Nasal cavity respiratory epithelium epithelial cell of viscerocranial mucosa (primary cell): ENCODE measurements at places on chromosomes 2 and 18. TPM values are rescaled to one million over a fixed set of nuclear protein-coding genes. Genes with fewer than 3 reads are reported as not detected.

TMEM178A gene
- 0.28 and 0.34 TPM in 2 replicates for total RNA-seq

LOXHD1 gene
- under 0.01 TPM in 1 of 2 replicates, not detected in the other for total RNA-seq

ATG16L1 gene
- total RNA-seq = 28.7 and 45.5 TPM in 2 replicates

CYTIP gene
- not detected in 2 replicates for total RNA-seq

PDCD1 gene
- total RNA-seq = not detected in 2 replicates

KIF1A gene
- 0.07 TPM in 1 of 2 replicates, not detected in the other for total RNA-seq

RGPD4 gene
- total RNA-seq = not detected in 2 replicates

CCDC150 gene
- 1.6 and 2.7 TPM in 2 replicates for total RNA-seq

ARHGAP15 gene
- total RNA-seq = 0.07 TPM in 1 of 2 replicates, not detected in the other

GKN1 gene
- not detected in 2 replicates for total RNA-seq

CFAP53 gene
- total RNA-seq = 0.68 and 1.1 TPM in 2 replicates

ZNG1B gene
- 30.4 and 45.9 TPM in 2 replicates for total RNA-seq

AQP4 gene
- total RNA-seq = 0.14 TPM in 1 of 2 replicates, not detected in the other

TRIP12 gene
- 294 and 419 TPM in 2 replicates for total RNA-seq

HRH4 gene
- 0.21 and 0.34 TPM in 2 replicates for total RNA-seq

PGAP1 gene
- total RNA-seq = 7.2 and 17.2 TPM in 2 replicates

C2orf80 gene
- total RNA-seq = not detected in 2 replicates

EDAR gene
- 0.14 and 0.34 TPM in 2 replicates for total RNA-seq

INHA gene
- total RNA-seq = under 0.01 and 0.36 TPM in 2 replicates

TMEFF2 gene
- total RNA-seq = under 0.01 TPM in 1 of 2 replicates, not detected in the other

CRYGD gene
- total RNA-seq = not detected in 2 replicates

CPS1 gene
- total RNA-seq = 16.1 and 27.0 TPM in 2 replicates

EFEMP1 gene
- 51.9 and 213 TPM in 2 replicates for total RNA-seq

FHOD3 gene
- 9.2 and 48.6 TPM in 2 replicates for total RNA-seq

SPC25 gene
- total RNA-seq = not detected in 2 replicates

CCDC148 gene
- 0.34 and 0.71 TPM in 2 replicates for total RNA-seq

ASB18 gene
- total RNA-seq = not detected in 2 replicates

CNDP1 gene
- not detected in 2 replicates for total RNA-seq

RGPD3 gene
- total RNA-seq = 0.34 and 0.43 TPM in 2 replicates

ASPRV1 gene
- total RNA-seq = 0.21 and 0.34 TPM in 2 replicates

ITGA6 gene
- 297 and 330 TPM in 2 replicates for total RNA-seq

SCN7A gene
- total RNA-seq = under 0.01 TPM in 1 of 2 replicates, not detected in the other

SLC16A14 gene
- total RNA-seq = 5.5 and 7.0 TPM in 2 replicates
